ENCODE measurements at places on chromosomes 2 and 18. TPM values are rescaled to one million over a fixed set of nuclear protein-coding genes. Genes with fewer than 3 reads are reported as not detected.

The LRP1B gene
- polyA plus RNA-seq, result not detected

The RAX gene
- polyA plus RNA-seq, result not detected

The MSTN gene
- polyA plus RNA-seq, result not detected

The SCYGR4 gene
- polyA plus RNA-seq, result not detected

The EGR4 gene
- not detected for polyA plus RNA-seq

The HOXD12 gene
- polyA plus RNA-seq, result not detected

The ARID5A gene
- 84.0 TPM for polyA plus RNA-seq

The COBLL1 gene
- not detected for polyA plus RNA-seq

Measured in CD8-positive, alpha-beta memory T cell (primary cell).